ENCODE measurements at places on chromosomes 7 and 10.

- no peak for DNase-seq
These were observed 88.4 kb downstream of the POLR1F start for GRCh38 chr7:19620470-19620869.

- DNase-seq = no peak
These were observed 365.6 kb upstream of the MGMT start for GRCh38 chr10:129101232-129101980.

- DNase-seq = no peak
These were observed 63.1 kb downstream of the ZNRF2 start for GRCh38 chr7:30347226-30348082.

DNA sequence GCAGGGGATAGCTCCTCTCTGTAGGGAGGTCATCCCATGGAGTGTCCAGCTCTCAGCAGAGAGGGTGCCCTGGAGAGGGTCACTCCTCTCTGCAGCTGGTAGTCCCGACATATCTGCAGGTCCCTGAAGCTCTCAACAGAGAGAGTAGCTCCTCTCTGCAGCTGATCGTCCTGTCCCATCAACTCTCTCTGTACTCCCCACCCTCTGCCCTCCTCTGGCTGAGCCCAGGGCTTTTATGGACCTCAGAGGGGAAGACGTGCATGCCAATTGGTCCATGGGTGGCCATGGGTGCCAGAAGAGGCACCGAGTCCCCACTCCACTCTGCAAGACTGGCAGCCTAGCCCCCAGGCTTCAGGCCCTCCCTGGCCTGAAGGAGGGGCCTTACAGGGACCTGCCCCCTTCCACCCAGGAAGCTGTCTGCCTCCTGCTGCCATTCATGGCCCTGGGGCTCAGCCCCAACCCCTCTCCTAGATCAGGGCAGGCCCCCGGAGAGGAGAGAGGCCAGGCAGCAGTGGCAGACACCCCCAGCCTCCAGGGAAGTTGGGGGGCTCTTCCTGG is 9.0 kb upstream of the BLVRA start:
- no peak for DNase-seq

DNA sequence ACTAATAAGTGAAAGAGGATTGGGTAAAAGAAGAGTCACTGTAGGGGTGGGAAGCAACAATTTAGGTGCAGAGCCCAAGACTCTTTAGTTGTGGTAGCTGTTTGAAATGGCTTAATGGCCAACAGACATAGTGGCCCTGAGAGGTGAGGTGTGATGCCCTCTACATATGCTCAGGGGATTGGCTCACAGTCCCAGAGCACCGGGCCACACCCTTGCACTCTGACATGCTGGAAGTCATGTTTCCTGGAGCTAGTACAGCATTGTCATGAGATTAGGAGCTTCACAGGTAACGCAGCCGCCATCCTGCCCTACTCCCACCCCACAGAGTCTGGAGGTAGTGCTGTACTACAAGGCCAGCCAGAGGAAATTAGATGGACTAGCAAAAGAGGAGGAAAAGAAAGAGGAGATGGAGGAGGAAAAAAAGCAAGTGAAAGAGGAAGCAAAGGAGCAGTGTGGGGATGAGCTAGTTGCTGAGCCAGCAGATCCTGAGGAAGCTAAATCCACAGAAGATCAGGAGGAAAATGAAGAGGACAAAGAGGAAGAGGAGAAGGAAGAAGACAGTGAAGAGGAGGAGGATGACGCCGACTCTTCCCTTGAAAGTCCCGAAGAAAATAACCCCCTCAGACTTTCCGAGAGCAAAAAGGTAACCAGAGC is 14.8 kb upstream of the FLNC start:
- DNase-seq = no peak

DNA sequence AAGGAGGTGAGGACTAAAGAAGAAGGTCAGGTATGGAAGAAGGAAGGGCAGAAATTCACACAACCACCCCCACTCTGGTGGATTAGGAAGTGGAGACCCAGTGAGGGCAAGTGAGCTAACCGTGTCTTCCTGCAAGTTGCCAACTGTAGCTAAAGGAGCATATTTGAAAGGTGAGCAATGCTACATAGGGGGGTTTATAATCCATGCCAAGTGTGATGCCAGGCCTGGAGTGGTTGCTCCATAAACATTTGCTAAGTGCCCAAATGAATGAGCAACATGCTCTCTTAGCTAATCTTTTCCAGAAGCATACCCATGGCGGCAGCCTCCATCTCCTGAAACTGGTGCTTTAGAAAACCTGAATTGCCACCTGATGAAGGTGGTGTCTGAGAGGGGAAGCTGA is 121.6 kb downstream of the LRRC18 start:
- DNase-seq = no peak

DNA sequence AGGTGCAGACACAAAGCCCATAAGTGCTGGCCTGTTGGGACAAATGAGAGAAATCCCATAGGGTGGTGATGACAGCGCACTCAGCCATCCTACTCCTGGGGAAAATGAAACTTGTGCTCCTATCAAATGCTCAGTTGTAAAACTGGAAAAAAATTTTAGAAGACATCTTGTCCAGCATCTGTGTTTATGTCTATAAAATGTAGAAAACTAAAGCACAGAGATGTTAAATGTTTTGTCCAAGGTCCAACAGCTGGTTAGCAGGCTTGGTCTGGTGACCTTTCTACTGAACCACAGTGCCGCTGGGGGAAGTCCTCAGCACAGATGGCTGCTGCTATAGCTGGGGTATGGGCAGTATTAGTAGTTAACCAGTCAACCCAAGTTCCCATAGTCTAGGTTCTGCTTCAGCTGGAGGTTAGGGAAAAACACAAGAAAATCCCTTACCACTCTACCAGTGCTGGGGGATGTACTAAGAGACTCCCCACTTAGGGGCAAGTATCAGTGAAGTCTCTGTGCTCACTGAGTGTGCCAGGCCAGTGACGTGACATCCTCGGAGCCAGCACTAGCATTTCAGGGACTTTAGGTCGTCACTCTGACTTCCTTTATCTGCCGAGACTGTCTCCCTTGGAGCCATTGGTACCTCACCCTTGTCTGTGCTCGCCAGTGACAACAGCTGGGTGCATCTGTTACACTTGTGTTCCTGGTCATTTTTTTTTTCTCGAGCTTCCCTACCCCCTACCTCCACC is 1.9 kb downstream of the TSPAN33 start:
- DNase-seq = no peak

- DNase-seq = no peak
These were observed 45.8 kb downstream of the XPNPEP1 start for GRCh38 chr10:109877546-109877945.

- DNase-seq = no peak
These were observed 884.9 kb upstream of the ZNF722 start for GRCh38 chr7:63113713-63114285.
